ENCODE measurements at places on chromosomes 5 and 9.

- no peak for DNase-seq
Observed at GRCh38 chr9:135306699-135307098, 172.9 kb upstream of the PPP1R26 start.

GRCh38 chr5:132394667-132395259 lies 25.3 kb downstream of the SLC22A5 start:
- DNase-seq: no peak

GRCh38 chr9:110687497-110687896 lies 18.9 kb downstream of the MUSK start:
- DNase-seq: no peak

- no peak for DNase-seq
Observed at GRCh38 chr5:180070756-180071530, 616 bp downstream of the RNF130 start.

- no peak for DNase-seq
Observed at GRCh38 chr5:31036411-31036810, 157.1 kb upstream of the CDH6 start.

DNA sequence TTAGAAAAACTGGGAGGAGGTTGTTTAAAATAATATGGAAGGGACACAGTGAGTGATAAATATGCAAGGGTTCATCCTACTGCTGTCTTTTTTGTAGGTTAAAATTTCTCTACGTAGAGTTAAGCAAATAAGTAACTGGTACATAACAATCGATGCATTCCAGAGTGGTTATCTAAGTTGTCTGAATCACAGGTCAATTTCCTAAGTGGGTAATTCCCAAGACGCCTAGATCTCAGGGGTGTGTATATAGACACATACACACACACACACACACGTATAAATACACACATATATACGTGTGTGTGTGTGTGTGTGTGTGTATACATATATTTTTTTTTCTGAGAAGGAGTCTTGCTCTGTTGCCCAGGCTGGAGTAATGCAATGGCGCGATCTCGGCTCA lies 22.3 kb downstream of the CAAP1 start:
- no peak for DNase-seq

DNA sequence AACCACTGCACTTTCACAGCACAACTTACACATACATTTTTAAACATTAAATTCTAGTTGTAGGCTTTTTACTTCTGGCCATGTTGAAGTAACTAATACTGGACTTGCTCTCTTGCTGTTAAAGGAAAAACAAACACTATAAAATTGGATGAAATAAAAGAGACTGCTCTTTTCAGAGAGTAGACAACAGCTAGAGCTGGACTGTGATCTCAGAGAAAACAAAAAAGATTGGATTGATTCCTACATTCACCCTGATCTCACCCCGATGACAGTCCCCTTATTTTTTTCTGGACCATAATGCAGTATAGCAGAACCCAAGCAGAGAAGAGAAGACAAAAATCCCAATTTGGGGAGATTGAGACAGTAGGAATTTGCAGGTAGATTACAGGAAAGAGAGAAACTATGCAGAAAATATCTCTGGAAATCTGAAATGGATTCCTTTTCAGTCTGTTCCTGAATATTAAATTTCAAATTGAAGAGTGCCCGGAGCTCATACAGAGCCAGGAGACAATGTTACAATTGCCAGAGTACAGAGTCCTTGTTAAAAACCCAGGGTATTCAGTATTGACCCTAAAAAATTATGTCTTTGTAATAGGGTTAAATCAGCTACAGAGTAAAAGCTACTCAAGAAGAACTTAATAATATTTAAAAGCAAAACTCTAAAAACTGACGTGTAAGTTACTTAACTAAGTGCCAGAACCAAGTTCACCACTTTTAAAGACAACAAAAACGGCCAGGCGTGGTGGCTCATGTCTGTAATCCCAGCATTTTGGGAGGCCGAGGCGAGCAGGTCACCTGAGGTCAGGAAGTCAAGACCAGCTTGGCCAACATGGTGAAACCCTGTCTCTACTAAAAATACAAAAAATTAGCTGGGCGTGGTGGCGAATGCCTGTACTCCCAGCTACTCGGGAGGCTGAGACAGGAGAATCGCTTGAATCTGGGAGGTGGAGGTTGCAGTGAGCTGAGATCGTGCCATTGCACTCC lies 208.6 kb downstream of the MPDZ start:
- no peak for DNase-seq

GRCh38 chr5:94793816-94794198 lies 175.3 kb downstream of the SLF1 start:
- no peak for DNase-seq

DNA sequence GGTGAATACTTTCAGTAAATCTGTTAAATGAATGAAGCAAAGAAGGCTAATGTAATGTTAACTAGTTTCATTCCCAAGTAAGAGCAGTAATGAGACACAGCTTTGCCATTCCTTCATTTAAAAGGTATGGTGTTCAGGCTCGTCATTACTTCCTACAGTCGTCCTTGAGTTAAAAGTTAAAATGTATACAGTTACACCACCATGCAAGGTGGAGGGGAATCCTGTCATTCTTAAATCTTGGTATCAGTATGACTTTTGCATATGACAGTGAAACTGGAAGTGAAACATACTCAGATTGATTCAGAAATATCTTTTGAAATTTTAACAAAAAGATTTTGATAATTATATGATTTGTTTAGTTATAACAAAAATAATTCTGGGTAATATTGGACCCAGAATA lies 25.9 kb downstream of the MTRR start:
- DNase-seq: no peak

GRCh38 chr9:113879911-113880310 lies 3.8 kb downstream of the ZNF618 start:
- DNase-seq: no peak

DNA sequence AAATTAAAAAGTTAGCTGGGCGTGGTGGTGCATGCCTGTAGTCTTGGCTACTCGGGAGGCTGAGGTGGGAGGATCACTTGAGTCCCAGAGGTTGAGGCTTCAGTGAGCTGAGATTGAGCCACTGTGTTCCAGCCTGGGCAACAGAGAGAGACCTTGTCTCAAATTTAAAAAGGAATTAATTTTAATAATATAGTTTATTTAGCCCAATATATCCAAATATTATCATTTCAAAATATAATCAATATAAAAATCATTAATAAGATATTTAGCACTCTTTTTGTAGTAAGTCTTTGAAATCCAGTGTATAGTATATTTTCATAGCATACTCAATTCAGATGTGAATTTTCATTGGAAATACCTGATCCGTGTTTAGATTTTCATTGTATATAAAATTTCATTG lies 43.2 kb upstream of the ORM1 start:
- no peak for DNase-seq

DNA sequence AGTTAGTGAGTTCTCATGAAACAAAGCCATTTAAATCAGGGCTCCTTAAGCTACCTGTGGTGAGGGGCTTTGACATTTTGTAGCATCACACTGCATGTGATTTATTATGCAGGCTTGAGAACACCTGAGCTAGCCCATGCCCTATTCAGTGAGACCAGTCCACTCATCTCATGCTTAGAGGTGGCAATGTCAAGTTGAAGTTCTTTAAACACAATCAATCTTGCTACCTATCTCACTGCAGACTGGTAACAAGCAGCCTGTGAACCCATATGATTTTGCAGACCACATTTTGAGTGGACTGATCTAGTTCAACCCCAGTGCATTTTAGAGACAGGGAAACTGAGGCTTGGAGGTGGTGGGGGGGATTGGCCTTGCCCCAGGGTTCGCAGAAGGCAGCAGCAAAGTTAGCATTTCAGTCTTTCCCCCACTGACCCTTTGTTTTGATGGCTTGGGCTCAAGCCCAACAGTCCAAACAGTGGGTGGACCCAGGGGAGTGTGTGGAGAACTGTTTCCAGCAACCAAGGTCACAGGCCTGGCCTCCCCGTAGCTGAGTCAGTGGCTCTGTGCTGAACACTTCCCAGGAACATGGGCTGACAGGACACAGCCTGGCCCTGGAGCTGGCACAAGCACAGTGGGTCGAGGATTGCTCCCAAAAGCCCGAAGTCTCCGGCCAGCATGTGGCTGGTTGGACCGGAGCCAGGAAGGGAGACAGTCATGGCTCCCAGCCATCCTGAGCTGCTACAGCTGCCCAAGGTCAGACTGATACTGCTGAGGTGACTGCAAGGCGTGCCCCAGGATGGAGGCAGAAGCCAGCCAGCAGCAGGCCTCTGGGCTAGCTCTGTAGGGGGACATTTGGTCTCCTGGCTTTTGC lies 95.3 kb downstream of the RGS3 start:
- peak; percentile 79 for DNase-seq

- no peak for DNase-seq
Observed at GRCh38 chr5:54206580-54207229, 103.7 kb downstream of the ARL15 start.

DNA sequence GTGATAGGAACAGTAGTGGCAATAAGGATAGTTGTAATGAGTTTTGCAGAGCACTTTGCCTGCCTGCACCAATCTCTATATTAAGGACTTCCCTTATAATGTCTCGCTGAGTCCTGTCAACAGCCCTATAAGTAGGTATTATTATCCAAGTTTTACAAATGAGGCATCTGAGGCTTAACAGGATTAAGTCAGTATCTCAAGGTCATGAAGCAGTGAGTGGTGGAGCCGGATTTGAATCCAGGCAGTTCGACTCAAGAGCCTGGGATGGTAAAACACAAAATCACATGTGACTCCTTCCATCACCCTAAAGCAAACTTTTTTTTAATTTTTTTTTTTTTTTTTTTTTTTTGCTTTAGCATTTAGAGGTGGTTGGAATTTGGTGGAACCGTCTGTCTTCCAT lies 59.0 kb upstream of the RARS1 start:
- no peak for DNase-seq

DNA sequence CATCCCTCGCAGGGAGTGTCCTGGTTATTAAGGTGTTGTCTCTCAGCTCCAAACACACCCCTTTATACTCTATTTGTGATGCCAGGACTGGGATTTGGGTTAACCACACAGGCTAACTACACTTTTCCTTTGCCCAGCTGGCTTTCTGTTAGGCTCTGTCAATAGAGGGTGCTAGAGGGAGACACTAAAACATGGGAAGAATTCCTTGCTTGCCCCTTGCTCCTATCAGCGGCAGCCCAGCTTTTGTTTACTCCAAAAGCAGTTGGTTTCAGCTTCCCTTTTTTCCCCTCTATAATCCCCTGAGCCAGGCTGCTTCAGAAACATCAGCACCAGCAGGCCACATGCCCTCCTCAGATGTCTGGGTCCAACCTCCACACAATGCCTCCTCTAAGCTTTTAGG lies 297.1 kb downstream of the KCTD16 start:
- no peak for DNase-seq

GRCh38 chr5:141513627-141514329 lies 24.9 kb downstream of the PCDHGC5 start:
- DNase-seq: peak; percentile 89

GRCh38 chr9:71364186-71364955 lies 242.9 kb upstream of the TRPM3 start:
- DNase-seq: no peak

DNA sequence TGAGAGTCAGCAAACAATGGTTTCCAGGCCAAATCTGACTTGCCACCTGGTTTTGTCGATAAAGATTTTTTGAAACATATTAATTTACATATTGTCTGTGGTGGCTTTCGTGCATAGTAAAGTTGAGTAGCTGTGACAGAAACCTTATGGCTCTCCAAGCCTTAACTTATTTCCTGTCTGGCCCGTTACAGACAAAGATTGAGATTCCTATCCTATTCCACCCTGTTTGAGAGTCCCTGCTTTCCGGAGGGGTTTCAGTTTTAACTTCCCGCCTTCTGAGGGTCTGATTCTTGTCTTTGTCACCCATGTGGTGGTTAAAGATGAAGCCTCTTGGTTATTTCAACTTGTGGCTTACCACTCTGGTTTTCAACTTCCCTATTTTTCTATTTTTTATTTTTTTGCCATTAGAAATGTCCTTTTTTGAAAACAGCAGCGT lies 11.4 kb downstream of the OTULIN start:
- no peak for DNase-seq

DNA sequence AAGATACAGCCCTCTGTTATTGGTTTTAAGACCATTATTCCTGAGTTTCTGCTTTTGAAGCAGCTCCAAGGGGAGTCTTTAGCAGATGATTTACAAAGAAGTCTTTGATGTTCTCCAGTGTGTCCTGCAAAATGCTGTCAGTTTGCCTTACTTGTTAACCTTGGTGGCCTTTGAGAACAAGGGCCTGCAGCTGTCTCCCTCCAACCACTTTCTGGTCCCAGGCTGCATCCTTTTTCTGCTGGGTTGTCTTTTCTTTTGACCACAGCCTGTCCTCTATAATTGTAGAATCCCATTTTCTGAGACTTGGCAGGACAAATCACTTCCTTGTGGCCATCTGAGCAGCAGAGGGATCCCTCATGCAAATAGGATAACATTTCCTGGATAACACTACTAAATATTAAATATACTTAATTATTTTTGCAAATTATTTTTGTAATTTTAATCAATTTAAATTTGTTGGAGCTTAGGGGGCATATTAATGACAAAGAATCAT lies 281.4 kb downstream of the DMRT2 start:
- no peak for DNase-seq

DNA sequence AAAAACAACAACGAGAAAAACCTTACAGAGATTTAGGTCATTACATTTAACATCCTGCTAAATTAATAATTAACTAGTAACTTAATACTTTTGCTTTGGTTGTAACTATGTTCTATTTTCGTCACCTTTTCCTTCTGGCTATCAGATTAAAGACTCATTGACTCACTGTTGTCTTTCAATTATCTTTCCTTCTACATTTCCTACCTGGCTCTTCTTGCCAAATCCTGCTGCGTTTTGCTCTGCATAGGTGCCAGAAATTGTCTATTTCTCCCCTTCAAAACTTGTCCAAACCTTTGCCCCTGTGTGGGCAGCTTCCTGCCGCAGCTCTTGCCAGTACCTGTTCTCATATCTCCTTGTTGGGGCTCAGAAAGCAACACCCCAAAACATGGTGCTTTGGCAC lies 235.5 kb upstream of the ZNF608 start:
- DNase-seq: no peak

DNA sequence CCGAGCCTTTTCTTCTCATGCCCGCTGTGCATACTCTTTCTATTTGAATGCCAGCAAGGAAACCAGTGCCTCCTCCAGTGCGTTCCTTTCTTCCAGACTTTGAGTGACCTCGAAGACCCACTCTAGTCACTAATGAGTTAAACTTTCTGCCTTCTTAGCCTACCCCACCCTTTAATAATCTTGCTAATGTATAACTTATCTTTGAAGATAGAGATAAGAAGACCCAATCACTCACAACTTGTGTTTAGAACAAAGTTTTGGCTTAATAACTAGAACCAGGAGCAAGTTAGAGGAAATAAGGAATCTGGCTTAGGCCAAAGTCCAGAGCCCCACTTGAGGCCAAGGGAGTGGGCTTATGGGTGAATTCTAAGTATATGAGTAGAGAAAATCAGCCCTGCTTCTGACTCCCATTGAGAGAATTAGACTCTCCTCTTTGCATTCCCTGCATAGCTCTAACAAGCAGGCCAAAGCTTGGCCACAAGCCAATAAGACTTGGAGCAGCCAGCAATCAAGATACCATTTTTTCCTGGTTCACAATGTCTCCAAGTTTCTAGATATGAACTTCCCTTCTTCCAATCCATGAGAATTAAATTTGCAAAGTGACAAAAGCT lies 181.5 kb upstream of the PIK3R1 start:
- DNase-seq: peak; percentile 22

- peak; percentile 77 for DNase-seq
Observed at GRCh38 chr5:101675510-101676219, 620.4 kb downstream of the SLCO4C1 start.

- DNase-seq: no peak
Observed at GRCh38 chr5:167814828-167815227, 476.6 kb upstream of the WWC1 start.

Measured in BE2C (cell line).